ENCODE measurements at places on chromosomes 1 and 21. TPM values are rescaled to one million over a fixed set of nuclear protein-coding genes. Genes with fewer than 3 reads are reported as not detected.

Gene FAM78B
- 2.1 TPM for polyA plus RNA-seq

Gene CDCA8
- polyA plus RNA-seq: 7.1 TPM

Gene NR5A2
- 2.9 TPM for polyA plus RNA-seq

Gene MTARC1
- 8.6 TPM for polyA plus RNA-seq

Gene DDR2
- 60.3 TPM for polyA plus RNA-seq

Gene ARHGEF19
- polyA plus RNA-seq: 2.2 TPM

Gene CRNN
- polyA plus RNA-seq: not detected

Gene TRIM58
- 1.2 TPM for polyA plus RNA-seq

Gene AMPD1
- polyA plus RNA-seq: not detected

Gene KCND3
- 2.4 TPM for polyA plus RNA-seq

Data from muscle of arm (tissue), 14 donors.